Activated CD4-positive, CD25-positive, alpha-beta regulatory T cell treated with anti-CD3 and anti-CD28 coated beads, Interleukin-2, amount 50 U/mL, for 72 hours (primary cell): ENCODE measurements at places on chromosomes 16 and 17.

GRCh38 chr17:33052856-33053255, 61.2 kb downstream of the SPACA3 start:
- no peak for DNase-seq

- no peak for DNase-seq
Observed at GRCh38 chr16:88956546-88957432, 20.2 kb downstream of the CBFA2T3 start.

DNA sequence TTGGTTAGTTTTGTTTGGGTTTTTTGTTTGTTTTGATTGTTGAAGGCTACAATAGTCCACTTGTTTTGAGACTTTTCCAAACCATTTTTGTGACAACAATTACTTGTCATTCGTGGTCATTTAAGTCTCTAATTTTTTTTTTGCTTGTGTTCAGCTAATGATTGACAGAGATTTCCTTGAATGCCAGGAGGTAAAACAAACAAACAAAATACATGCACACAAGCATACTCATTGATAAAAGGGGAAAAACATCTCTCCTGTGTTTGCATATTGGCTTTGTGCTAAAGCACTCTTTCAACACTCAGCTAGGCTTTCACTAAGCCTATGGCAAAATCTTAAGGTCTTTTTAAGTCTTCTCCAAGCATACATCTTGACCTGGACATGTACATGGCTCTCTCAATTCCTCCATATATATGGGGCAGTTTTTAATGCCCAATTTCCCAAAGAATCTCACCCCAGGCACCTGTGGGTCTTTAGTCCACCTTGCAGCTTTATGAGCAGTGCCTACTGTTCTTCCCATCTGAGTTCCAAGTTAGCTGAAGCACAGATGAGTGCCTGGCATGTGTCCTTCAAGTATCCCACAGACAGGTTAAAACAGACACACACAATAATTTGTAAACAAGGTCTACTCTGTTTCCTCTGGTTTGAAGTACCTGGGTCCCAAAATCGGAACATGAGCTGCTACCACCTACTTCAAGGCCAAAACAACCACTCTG, 24.2 kb upstream of the HS3ST3B1 start:
- no peak for DNase-seq

- DNase-seq = no peak
Observed at GRCh38 chr17:20966870-20967269, 75.9 kb downstream of the USP22 start.
